ENCODE measurements at places on chromosomes 16 and 17.

- no peak for DNase-seq
Observed at GRCh38 chr16:75250089-75250808, 1.2 kb downstream of the BCAR1 start.

DNA sequence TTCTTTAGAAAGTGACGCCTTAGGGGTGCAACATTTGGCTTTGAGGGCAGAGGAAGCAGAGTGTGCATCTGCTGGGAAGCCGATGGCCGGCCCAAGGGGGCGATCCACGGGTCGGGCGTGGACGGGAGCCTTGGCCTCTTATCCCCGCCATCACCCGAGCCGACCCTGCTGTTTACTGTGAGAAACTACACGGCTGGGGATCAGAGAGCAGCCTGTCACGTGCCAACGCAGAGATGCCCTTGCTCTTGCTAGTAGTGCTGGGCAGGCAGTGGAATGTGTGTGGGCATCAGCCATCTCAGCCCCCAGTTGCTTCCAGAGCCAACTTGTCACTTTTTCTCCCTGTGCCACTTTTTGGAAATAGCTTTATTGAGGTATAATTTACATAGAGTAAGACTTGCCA lies 26.7 kb upstream of the ITGB4 start:
- no peak for DNase-seq

DNA sequence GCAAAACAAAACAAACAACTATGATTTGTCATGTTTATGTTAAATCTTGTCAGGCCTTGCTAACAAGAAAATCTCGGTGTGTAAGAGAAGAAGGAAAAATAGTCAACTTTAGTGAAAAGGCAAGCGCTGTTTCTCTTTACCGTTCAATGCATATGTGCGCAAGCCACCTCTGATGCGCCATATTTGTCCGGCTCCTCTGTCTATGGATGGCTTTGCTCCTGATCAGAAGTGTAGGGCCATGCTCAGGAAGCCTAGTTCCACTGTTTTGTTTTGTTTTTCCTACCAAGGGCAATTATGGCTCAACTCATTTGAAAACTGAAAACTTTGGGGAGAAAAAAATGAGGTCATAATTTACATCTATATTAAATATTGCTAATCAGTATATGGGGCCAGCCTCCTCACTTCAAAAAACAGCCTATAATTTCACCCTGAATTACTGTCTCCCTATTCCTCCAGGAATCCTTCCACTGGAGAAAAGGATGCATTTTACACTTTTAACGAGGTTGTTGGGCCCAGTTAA lies 4.5 kb downstream of the MAF start:
- no peak for DNase-seq

DNA sequence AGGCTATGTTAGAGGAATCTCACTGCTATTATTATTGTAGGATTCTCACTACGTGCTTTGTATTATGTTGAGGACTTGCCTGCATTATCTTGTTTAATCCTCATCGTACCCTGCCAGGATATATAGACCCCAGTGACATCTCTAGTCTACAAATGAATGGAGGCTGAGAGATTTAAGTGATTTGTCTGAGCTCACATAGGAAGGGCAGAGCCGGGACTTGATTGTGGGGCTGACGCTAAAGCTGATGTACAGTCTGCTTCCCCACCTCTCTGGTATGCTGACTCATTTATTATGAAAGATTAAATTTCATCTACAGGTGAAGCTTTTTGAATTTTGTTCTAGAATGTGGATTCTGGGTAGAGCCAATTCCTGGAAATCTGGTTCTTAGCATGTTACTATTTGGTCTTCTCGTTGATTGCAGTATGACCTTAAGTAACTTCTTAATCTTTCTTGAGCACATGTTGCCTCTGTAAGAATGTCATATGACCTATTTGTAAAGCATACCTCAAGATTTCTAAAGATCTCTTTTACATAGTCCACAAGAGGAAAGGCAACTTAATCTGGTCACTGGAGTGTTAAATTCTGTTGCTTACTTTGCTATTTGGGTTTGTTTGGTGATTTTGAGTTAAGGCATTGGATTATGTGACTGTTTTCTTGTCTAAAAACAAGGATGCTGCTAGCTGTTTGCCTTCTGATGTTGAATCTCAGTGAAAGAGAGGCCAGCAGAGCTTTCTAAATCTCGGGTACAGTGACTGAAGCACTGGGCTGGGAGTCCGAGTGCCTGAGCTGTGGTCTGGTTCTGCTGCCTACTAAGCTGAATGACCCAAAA lies 12.4 kb downstream of the METTL9 start:
- no peak for DNase-seq

- no peak for DNase-seq
Observed at GRCh38 chr16:53220585-53220984, 165.8 kb downstream of the CHD9 start.

GRCh38 chr16:51150165-51150887 lies 744 bp downstream of the SALL1 start:
- DNase-seq = no peak

DNA sequence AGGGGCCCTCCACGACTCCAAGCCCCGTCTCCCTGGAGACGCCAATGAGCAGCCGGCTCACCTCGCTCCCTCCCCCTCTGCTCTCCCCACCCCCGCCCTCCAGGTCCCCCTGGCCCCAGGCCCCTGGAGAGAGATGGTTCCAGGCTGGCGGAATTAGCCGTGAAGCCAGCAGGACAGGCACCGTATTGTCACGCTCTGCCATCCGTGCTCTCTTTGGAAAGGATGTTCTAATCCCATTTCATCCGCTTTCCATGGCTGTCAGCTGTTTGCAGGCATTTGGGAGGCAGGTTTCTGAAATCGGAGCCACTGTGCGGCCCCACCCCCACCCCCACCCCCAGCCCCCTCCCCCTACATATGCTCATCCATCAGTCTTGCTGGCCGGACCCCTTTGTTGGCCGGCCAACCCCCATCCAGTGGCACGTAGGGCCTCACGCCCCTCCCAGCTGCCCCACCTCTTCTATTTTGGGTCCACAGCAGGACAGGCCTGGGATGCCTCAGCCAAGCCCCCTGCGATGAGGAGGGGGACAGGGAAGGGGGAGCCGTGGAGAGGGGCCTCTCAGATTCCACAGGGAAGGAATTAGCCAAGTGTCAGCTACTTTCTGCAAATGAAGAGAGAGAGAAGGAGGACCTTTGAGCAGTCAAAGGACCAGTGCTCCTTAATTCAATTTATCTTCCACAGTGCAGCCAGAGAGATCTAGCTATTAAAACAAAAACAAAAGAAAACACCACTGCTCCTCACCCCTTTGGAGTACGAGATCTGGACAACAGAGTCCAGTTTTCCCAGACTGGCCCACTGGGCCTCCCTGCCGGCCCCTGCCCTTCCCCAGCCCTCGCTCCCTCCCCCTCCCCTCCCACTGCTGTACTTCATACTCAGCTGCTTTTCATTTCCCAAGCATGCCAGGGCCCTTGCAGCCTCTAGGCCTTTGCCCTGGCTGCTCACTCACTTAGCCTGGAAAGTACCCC lies 30.7 kb downstream of the SDK2 start:
- no peak for DNase-seq

- no peak for DNase-seq
Observed at GRCh38 chr16:89360760-89361435, 129.5 kb downstream of the ANKRD11 start.

GRCh38 chr17:76005263-76006149 lies 4.9 kb downstream of the CDK3 start:
- DNase-seq = no peak

DNA sequence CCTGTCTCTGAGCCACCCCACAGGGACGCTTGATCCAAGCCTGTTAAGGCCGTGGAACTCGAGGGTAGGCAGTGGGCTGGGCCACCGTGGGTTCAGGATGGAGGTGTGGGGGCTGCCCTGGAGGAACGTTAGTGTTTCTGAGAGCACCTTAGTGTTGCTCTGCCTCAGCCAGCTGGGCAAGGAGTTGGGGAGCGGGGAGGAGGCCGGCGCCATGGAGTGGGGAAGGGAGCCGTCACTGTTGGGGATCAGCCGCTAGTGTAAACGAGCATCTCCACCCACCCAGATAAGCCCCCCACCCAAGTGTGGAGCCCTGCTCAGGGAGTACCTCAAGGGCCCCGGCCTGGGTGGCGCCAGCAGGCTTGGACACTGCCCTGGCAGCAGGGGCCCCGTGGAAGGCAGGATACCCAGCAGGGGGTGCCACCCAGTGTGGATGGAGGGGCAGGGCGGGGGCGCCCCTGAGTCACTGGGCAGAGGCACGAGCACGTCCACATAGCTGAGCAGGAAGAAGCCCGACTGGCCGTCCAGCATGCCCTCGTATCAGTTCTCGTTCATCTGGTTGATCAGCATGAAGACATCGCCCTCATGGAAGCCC lies 98.6 kb downstream of the KPNA2 start:
- DNase-seq = no peak

DNA sequence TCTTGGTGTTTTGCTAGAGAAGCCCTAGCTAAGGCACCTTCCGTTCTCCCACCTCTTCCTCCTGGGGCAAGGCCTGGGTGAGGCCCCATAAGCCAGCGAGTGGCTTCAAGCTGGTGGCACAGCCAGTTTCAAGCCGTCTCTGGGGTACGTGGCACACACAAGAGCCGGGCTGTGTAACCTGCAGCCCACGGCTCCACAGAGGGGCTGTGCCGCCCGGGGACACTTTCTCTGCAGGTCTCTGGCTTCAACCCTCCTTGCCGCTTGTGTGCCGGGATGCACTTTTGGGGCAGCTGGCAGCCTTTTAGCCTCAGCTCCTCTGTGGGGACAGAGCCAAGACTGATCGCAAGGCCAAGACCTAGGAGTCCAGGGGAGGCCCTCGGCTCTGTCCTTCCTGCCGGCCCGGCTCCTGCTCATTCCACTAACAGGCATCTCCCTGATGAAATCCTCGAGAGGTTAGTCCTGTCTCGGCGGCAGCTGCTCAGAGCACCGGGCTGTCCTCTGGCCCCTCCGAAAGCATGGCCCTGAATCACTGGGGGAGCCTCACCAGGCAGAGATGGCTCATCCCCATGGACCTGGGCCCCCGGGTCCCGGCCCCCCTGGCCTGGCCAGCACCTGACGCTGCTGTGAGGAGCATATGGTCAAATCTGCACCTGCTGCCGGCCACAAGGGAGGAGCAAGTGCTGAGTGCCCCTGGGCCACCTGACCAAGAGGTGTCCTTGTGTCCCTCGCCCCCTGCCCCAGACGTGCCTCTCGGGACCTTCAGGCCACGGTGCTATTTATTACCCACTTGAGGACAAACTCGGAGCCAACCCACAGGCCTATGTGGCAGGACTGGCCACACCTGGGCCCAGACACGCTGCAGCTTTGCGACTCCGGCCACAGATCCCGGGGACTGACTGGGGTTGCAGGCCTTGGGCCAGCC lies 98.5 kb downstream of the METRNL start:
- DNase-seq = no peak

DNA sequence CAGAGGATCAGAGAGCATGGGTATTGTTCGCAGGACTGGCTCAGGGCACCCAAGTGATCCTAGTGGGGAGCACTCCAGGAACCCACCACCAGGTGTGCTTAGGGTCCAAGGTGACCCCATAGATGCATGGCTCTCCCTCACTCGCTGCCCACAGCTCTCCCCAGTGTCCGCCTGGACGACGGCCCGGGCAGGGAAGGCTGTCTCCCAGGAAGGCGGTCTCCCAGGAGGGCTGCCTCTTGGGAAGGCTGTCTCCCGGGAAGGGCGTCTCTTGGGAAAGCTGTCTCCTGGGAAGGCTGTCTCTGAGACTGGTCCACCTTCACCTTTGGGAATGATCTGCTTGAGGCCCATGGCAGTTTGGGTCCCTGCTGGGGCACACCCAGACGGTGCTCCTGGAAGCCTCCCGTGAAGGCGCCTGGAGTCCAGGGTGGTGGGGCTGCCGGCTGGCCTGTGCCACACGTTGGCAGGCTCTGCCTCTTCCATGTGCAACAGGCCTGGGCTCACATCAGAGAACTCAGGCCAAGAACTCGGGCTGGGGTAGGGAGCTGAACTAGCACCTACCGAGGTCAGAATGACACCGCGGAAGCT lies 5.0 kb downstream of the ECI1 start:
- no peak for DNase-seq

- no peak for DNase-seq
Observed at GRCh38 chr16:8936421-8936820, 27.3 kb downstream of the USP7 start.

GRCh38 chr16:86512301-86512859 lies 2.1 kb downstream of the FOXF1 start:
- DNase-seq = no peak

DNA sequence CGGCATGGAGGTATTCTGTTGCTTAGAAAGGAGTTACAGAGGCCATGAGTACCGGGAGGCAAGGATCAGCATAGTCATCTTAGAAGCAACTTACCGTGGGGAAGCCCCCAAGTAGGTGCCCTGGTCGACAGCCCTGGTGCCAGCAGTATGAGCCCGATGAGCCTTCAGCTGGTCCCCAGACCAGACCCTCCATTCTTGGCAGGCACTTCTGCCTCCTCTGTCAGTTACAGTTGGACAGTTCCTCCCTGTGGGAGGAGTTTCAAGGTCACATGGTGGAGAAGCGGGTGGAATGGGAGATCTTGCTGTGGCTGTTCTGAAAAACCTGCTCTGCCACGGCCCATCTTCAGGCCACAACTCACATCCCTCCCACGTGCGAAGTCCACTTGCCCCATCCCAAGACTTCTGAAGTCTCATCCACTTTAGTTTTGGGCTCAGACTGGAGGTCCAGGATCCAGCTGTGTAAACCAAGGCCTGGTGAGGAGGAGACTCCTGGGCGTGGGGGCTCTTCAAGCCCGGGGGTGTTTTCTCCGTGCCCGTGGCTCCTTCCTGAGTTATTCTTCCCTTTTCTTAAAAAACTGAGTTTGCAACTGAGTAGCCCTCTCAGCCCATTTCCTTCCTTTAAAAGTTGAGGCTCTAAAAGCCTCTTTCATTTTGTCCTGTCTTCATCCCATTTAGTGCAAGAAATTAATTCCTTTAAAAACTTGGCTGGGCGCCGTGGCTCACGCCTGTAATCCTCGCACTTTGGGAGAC lies 133.5 kb downstream of the SEC14L1 start:
- no peak for DNase-seq

GRCh38 chr17:57899822-57900221 lies 50.0 kb upstream of the MRPS23 start:
- DNase-seq = no peak

GRCh38 chr16:85918436-85918835 lies 19.5 kb downstream of the IRF8 start:
- DNase-seq = no peak

- DNase-seq = no peak
Observed at GRCh38 chr17:68892658-68893057, 62.5 kb downstream of the ABCA8 start.

DNA sequence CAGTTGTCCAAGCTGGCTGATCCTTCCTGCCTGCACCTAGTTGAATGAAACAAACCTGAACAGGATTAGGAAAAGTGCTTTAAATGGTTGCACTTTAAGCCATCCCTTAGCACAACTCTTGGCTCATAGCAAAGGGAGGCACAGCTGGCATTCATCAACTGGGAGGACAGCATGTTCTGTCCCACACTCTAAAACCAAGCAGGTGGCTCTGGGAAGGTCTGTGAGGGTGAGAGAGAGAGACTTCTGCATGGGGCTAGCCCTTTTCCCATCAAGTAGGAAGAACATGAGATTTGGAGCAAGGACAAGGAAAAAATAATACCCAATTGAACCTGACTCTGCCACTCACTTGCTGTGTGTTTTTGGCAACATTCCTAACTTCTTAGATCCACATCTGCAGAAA lies 140.9 kb upstream of the CCL2 start:
- no peak for DNase-seq

- DNase-seq = no peak
Observed at GRCh38 chr16:65889533-65889966, 476.9 kb upstream of the CDH5 start.

Measured in amniotic stem cell (primary cell).